H1 (cell line): ENCODE measurements at places on chromosomes 2 and 18. TPM values are rescaled to one million over a fixed set of nuclear protein-coding genes. Genes with fewer than 3 reads are reported as not detected.

DNA sequence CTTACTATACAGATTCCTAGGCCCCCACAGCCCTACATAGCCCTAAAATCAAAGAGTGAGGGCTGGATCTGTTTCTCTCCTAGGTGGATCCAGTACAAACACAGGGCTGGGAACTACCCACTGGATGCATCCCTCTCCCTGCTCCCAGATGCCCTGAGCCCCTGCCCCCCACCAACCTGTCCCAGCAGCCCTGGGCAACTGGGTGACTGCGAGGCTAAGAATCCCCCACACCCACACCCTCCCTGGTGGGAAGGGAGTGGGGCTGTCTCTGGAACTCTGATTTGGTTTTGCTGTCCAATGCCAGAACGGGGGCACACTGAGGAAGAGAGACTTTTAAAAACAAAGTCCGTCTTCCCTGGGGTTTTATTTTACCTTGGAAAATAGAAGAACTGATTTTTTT is 113.1 kb downstream of the SMAD7 start:
- no peak for DNase-seq

DNA sequence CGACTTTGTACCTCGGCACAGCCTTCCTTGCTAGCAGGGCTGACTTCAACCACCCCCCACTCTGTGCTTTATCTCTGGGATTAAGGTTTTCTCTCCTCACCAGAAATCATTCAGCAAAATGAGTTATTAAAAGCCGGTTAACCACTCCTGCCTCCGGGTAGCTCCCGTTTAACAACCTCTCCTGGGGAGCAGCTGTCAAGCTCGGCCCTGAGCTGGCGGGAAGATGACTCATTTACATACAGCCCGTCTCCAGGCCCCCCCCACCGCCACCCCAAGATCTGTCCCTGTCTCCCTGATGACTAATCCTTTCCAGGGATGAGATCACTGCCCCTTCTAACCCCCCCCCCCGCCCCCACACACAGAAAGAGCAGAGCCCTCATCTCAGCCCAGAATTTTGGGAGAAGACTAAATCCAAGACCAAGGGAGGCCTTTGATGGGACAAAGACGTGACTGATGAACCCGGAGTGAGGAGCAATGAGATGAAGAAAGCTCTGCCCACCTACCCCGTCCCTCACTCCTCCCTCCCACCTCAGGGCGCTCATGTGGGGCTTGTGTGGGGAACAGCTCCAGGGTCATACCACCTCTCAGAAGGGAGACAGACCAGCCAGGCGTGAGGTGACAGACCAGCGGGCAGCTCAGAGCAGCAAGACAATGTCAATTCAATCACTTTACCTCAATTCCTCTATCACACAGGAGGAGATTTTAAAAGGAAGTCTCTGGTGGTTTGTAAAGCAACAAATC is 131.4 kb downstream of the MSH2 start:
- DNase-seq, result no peak

DNA sequence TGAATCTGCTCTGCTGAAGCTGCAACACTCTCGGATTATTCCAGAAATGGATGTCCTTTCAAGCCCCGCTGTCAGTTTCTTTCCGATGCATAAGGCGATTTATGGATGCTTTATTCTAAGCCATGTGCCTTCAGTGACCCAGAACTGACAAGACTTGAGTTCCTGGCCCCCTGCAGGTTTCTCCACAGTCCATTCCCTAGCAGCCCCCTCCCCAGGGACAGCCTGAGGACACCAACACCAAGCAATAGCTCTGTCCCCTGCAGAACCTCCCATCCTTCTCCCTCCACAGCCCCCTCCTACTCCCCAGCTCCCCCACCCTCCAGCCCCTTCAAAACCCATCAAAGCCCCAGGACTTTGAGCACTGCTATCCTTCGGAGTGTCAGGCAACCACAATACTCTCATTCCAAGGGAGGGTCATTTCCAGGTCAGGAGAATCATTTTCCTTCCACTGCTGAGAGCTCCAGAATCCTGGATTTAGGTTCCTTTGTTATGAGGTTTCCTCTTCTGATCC is 24.6 kb upstream of the SPP2 start:
- DNase-seq, result no peak

DNA sequence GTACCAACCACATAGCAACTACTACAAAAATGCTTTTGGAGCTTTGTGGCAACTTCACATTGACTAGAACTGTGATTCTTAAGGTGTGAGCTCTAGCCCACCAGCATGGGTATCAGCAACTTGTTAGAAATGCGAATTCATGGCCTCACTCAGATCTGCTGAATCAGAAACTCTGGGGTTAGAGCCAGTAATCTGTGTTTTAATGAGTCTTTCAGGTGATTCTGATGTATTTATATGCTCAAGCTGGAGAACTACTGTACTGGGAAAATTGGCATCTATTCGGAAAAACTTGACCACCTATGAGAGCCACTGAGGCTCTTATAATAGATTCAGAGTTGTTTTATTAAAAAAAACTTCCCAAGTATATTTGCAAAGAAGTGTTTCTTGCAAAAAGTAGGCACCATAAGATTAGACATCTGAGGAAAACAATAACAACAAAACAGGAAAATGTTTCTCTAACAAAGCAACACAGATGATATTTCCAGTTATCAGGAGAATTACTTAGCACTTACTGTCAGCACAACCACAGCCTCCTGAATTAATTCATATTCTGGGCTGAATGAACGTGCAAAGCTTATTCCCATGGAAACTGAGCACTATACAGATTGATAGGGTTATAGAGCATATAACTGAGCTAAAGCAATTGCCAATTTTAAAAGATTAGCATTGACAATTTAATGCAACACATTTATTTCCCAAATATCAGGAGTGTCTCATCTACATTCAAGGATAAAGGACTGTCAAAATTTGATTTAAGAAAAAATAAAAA is 71.6 kb downstream of the NCKAP5 start:
- no peak for DNase-seq

DNA sequence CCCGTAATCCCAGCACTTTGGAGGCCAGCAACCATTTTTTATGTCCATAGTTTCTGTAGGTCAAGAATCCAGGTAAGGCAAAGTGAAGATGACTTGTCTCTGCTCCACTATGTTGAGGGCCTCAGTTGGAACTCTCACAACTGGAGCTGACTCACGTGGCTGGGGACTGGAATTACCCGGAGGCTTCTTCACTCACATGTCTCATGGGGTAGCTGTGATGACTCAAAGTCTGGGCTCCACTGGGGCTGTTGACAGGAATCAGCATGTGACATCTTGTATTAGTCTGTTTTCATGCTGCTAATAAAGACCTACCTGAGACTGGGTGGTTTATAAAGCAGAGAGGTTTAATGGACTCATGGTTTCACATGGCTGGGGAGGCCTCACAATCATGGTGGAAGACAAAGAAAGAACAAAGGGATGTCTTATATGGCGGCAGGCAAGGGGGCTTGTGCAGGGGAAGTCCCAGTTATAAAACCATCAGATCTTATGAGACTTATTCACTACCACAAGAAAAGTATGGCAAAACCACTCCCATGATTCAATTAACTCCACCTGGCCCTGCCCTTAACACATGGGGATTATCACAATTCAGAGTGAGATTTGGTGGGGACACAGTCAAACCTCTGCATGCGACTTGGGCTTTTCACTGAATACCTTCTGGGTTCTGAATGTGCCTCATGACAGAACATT is 7.8 kb upstream of the PPP1R1C start:
- DNase-seq, result no peak

GRCh38 chr2:181395851-181396250 is 61.3 kb upstream of the ITGA4 start:
- DNase-seq, result no peak

DNA sequence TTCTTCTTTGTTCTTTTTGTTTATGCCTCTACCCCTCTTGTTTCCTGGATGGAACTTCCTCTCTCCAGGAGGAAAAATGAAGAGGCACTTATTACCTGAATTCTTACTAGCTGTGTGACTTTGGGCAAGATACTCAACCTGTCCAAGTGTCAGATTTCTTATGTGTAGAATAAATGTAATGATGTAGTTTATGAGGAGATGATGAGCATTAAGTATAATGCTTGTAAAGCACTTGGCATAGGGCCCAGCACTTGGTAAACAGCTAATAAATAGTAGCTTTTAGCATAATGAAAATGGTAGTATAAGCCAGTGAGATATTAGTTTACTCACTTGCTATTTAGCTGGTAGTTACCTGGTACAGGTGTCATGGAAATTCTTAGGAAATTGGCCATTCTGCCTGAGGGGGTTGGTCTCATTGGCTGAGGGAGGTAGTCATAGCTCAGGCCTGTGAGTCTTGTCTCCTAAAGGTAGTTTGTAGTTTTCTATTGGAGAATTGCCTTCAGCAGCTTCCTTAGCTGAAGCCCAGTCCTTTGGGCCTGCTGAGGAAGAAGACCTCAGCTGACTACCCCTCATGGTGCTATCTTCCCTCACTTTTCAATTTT is 133.4 kb upstream of the NABP1 start:
- DNase-seq, result no peak

- DNase-seq, result no peak
Observed at GRCh38 chr2:107072150-107072940, 186.4 kb upstream of the ST6GAL2 start.

- DNase-seq, result no peak
Observed at GRCh38 chr2:161681046-161681445, 56.8 kb downstream of the SLC4A10 start.

- no peak for DNase-seq
Observed at GRCh38 chr2:42060718-42061619, 13.1 kb downstream of the PKDCC start.

DNA sequence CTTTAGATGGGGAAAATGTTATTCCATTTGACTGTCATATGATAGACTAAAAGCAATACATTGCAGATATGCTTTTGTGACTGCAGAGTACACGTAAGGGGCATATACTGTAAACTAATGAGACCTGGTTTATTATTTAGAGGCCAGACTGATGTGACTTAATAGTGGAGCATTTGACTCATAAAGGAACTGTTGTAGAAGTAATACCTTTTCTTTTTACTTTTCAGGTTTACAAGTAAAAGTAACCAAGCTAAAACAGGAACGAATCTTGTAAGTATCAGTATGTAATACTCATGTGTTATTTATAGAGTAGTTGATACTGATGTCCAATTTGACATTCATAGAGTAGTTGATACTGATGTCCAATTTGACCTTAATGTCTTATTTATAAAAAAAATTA is 13.1 kb downstream of the RBBP8 start:
- DNase-seq, result no peak

The ZNF396 gene
- 0.25 and 0.44 TPM in 2 replicates for polyA plus RNA-seq

The SLC30A3 gene
- polyA plus RNA-seq, result 30.7 and 48.7 TPM in 2 replicates

The SLC16A14 gene
- polyA plus RNA-seq, result 2.8 and 3.0 TPM in 2 replicates

The GPR55 gene
- not detected in 2 replicates for polyA plus RNA-seq

The CYP20A1 gene
- polyA plus RNA-seq, result 4.8 and 6.2 TPM in 2 replicates
